Stimulated activated CD4-positive, alpha-beta T cell treated with anti-CD3 and anti-CD28 coated beads, Interleukin-1b, Interleukin-23, amount 100 ng/mL, for 1 hour (primary cell): ENCODE measurements at places on chromosomes 2 and 18.
A peak's percentile ranks its signal among the peaks of the same experiment; 100 is the strongest.

GRCh38 chr18:21389283-21389682, 147.3 kb downstream of the GREB1L start:
- DNase-seq, result no peak

GRCh38 chr18:7729868-7730267, 162.8 kb downstream of the PTPRM start:
- no peak for DNase-seq

- DNase-seq, result no peak
Measured at GRCh38 chr2:100046961-100047947, 95.1 kb downstream of the AFF3 start.

DNA sequence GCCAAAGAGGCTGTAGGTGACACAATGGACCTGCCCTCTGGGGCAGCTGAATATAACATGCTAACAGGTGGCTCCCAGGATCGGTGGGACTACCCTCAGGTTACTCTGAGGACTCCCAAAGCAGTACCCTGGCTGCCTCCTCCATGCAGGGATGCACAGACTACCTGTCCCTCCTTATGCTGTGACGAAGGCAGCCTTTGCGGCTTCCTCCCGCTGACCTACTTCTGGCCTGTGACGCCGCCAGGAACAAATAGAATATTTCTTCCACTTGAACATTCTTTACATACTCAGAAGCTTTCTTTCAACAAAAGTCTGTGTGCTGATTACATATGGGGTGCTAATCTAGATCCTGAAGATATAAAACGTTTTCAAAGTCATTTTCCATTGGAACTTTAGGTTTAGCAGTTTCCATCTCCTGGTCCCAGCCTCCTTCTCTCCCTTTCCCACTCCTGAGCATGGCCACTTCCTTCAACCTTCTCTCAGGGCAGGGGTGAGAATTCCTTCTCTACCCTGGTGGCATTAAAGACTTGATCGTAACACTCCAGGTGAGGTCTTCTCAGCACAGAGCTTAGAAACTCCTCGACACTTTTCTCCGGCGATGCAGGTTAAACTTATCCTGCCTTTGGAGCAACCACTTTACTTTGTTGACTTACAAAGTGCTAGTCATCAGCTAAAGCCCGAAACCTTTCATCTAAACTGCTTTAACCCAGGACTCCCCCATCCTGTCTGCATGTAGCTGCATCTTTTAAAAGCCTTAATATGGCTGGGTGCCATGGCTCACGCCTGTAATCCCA, 58.9 kb upstream of the STK17B start:
- DNase-seq, result peak; percentile 36

DNA sequence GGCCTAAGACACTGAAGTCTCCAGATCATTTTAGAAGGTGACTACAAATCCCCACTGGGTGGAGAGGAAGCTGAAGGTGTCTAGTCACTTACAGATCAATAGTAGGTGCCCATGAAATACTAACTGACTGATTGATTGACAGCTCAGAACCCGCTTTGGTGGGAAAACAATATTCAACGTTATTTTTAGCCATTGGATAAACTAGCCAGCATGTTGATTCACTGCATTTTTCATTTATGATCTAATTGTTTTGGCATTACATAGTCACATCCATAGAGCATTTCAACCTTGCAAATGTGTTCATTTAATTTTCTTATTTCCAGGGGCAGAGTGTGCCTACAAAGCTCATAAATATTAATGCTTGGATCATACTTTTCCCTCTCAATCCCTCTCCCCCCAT, 162.3 kb downstream of the MREG start:
- DNase-seq, result no peak

GRCh38 chr2:47259829-47260228, 104.7 kb upstream of the STPG4 start:
- no peak for DNase-seq

DNA sequence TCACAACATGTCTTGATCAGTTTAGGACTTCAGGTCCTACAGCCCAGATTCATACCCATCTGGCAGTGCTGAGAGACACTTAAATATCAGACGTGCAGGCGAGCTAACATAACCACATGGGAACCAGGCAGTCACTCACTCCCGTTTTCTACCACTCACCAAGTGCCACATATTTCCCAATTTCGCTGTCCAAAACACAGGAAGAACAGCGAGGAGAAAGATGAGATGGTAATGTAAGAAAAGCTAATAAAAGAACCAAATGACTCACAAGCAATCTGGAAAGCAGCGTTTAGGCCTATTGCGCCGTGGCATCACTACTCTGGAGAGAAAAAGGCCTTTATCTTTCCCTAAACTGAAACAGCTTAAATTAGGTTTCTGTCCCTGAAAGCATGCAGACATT, 647.8 kb upstream of the SLC39A10 start:
- DNase-seq, result no peak

DNA sequence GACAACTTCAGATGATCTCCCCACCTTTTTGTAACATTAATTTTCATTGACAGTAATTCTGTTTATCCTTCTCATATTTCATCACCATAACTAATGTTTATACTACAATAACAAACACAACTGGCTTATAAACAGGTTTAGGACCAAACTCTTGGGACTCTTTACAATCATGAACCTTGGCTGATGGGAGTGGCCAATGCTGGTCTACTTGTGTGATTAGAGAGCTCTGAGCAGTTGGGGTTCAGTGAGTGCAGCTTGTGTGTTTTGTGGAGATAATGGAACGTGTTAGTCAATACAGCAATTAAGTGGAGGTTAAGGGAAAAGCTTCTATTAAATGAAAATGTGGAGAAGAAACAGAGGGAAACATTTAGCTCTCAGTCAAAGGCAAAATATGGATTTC, 207.1 kb downstream of the SPAG16 start:
- no peak for DNase-seq
